Activated CD8-positive, alpha-beta memory T cell treated with anti-CD3 and anti-CD28 coated beads for 1 hour (primary cell): ENCODE measurements at places on chromosomes 5 and 9.

DNA sequence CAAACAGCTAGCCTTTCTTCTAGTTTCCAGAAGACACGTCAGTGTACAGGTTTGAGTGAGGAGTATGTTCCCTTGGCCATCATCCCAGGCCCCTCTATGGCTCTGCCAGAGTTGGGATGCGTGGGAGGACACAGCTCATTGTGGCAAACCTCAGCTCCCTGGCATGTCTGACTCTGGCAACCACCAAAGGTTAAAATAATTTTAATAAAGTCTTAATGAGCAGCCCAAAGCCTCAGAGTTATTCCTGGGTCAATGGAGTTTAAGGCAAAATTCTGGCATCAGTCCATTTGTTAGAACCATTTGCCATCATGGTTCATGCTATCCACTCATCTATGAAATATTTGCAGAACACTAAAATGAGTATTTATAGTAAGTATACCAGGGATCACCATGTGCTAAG lies 79.8 kb upstream of the PAPPA start:
- DNase-seq = no peak

- no peak for DNase-seq
Observed at GRCh38 chr9:88303721-88304451, 84.4 kb upstream of the SPIN1 start.

DNA sequence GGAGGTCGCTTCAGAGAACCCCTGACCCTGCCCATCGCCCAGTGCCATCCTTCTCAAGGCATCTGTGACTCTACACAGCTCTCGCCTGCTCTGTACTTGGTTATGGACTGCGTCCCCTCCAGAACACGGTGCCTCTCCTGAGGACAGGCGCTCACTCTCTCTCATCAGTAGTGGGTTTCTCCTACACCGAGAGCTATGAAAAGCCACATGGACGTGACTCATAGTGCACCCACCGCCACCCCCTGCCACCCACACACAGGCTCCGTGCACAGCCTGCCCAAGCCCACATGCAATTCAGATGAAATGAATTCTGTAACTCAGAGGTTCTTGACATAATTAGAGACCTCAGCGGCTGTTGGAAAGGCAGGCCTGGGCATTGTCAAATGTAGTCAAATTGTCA lies 13.9 kb downstream of the GTF3C5 start:
- DNase-seq = no peak

- no peak for DNase-seq
Observed at GRCh38 chr5:179231309-179231708, 114.0 kb downstream of the ADAMTS2 start.

- no peak for DNase-seq
Observed at GRCh38 chr9:94639999-94640376, 670 bp upstream of the FBP1 start.

DNA sequence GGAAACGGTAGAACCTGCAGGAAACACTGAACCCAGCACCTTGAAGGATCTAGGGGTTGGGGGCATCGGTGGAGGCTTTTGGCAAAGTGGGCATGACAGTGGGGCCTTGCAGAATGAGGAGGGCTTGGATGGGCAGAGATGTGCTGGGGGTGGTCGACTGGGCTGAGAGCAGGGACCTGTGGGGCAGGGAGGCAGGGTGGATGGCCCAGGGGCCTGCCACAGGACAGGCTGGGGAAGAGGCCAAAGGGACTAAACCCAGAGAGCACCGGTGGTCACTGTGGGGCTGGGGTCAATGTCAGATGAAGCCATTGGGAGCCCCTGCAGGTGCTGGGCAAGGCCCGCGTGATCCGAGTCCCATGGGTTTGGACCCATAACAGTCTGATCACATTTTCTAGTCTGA lies 175.3 kb downstream of the DAB2IP start:
- DNase-seq = no peak

- DNase-seq = no peak
Observed at GRCh38 chr5:178106086-178106485, 7.2 kb upstream of the N4BP3 start.

DNA sequence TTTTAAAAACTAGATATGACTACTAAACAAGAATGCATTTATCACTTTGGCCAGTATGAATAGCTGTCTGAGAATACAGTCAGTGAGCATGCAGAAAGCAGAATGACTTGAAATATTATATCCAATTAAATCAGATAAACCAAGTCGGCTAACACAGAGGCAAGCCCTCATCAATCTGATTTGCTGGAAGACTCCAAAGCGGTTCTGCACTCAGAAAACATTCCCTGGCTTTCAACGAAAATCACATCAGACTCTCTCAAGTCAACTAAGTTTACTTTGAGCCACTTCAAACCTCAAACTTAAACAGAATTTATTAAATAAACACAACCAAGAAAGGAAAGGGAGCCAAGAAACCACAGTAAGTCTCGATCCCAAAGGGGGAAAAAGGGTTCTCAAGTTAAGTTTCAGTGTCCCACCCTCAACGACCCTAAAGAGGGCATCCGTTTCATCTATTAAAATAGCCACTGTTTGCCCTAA lies 1.4 kb downstream of the MYO10 start:
- DNase-seq = no peak

GRCh38 chr5:116145416-116145815 lies 60.6 kb downstream of the COMMD10 start:
- DNase-seq = no peak

DNA sequence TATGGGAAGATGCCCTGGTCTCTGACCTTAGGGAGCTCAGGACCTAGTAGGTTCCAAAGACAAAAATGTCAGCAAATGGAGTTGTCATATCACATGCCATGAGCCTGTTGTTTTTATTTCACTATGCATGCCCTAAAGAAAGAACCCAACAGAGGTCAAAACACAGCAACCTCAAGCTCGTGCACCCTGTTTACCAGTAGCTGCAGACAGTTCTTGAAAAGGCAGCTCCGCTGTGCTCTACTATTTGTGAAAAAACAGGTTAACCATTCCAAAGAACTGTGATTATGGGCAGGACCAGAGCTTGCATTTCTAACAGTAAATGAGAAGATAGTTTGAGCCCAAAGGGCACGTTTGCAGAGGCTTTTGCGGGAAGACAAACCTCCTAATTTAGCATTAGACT lies 22.8 kb downstream of the ITK start:
- no peak for DNase-seq

DNA sequence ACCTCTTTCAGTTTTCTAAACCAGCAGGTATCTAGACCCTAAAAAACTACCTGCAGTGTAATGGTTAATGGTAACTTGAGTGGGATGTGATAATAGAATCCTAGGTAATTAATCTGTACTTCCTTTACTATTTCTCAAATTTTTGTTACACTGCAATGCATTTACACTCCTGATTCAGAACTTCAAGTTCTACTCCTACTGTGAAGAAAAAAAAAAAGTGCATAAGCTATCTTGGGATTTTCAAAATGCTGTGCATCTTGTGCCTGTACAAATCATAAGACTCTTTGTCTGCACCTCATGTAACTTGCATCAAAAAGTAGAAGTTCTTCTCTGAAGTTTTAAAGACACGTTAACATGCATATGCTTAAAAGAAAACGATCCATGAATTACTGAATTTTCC lies 554.1 kb downstream of the CETN3 start:
- no peak for DNase-seq

GRCh38 chr9:122095010-122095767 lies 2.1 kb upstream of the TTLL11 start:
- peak; percentile 18 for DNase-seq
